ENCODE measurements at places on chromosomes 7 and 10.
A peak's percentile ranks its signal among the peaks of the same experiment; 100 is the strongest.

DNA sequence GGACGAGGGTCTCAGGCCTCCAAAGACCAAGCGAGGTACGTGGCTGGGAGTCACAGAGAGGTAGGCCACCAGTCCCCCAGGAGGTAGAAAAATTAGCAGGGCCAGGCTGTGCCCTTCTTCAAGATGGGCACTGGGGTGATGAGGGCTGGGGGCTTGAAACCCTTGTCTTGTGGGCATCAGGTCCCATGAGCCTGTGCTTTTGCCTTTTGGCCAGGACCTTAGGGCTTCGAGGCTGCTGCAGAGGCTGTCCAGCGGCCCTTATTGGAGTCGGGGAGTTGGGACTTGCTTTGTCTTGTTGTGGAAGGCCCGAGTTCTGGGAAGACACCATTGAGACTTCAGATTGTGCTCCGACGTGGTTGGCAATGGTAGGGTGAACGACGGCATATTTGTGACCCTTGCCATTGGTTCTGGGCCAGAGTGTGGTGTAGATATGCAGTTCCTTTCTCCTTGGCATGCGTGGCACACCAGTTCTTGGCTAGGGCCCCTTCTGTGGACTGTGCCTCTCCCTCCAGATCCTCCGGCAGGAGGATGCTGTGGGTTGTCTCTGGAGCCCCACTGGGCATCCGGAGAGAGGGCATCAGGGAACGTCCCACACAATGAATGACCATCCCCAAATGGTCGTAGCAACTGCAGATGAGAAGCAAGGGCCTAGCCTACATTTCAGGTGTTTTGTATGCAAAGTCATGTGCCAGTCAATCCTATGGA, 931 bp downstream of the SH2D4B start:
- no peak for DNase-seq

DNA sequence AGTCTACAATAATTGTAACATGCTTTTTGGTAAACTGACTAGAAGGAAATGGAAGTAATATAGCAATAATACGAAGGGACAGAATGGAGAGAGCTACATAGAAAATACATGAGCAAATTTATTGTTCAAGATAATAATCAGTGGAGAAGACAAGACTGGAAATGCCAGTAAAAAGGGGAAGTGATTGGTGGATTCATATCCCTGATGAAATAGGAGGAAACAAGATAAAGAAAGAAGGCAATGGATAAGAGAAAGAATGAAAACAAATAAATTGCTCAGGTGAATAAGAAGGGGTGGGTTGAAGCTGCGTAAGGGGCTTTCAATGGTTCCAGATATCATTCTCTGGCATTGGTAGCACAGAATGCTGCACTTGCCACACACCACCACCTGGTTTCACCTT, 135.9 kb downstream of the LRRN3 start:
- no peak for DNase-seq

- DNase-seq: no peak
Observed at GRCh38 chr10:83075815-83076355, 1063.4 kb upstream of the GHITM start.

DNA sequence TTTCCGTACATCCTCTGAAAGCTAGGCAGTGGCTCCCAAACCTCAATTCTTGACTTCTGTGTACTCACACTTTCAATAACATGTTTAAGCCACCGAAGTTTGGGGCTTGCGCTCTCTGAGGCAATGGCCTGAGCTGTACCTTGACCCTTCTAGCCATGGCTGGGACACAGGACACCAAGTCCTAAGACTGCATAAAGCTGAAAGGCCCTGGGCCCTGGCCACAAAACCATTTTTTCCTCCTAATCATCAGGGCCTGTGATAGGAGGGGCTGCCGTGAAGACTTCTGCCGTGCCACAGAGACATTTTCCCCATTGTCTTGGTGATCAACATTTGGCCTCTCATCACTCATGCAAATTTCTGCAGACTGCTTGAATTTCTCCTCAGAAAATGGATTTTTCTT, 216.5 kb upstream of the TEX47 start:
- DNase-seq: no peak

- peak; percentile 30 for DNase-seq
Observed at GRCh38 chr7:79176859-79177477, 276.5 kb downstream of the MAGI2 start.

- peak; percentile 83 for DNase-seq
Observed at GRCh38 chr10:21364196-21365114, 161.0 kb downstream of the SKIDA1 start.

DNA sequence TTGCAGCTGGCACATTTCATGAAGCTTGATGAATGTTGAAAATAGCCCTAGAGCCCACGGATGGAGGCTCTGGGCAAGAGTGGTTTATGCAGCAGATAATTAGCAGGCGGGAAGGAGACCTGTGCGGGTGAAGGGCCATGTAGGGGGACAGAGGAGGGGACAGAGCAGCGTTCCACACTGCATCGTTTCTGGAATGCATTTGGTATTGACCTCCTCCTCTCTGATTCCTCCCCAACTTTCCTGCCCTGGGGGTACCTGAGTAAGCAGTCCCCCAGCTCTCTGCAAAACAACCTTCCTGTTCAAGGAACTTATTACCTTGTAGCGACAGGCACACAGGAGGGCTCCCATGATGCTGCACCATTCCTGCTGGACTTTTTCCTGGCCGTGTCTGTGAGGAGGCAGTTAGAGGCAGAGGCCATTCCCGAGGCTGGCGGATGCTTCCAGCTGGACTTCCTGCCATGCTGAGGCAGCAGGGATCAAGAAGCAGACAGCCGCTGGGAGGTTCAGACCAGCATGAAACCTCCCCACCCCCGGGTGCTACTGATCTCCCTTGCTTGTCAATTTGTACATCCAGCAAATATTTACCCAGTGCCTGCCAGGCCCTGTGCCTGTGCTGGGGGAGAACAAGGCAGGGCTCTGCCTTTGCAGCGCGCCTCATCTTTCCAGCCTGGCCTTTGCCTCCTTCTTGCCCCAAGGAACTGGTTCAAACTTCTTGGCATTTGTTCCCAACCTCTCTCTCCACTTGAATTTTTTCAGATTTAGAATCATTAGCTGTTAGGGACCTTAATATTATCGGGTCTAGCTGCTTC, 28.7 kb downstream of the SLC29A3 start:
- DNase-seq: no peak

DNA sequence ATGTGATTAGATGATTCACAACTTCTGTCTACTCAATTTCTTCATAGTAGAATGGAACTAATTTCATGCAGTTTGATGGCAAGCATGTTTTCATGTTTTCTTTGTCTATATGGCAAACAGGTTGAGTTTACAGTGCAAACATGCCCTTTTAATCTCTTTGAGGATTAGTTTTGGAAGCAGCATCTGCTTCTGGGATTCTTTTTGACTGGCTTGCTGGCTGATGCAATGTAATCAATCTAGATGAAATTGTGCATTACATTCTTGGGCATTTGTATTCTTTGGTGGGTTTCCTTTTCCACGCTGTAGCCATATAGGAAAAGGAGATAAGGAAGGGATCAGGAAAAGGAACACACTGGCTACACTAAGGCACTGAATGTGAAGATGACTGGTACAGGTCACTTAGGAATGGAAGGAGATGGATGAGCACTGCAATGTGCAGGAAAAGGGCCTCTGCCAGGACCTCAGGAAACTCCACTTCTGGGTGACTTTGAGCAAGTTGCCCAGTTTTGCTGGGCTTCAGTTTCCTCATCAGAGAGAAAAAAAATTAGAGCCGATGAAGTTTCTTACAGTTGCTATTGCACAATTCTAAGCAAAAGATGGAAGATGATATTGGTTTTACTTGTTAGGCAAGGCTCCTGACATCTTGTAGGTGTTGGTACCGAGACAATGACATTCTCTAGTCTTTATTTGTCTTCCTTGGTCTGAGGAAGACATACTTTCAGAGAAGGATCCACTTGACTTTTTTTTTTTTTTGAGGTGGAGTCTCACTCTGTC, 269.1 kb downstream of the SUGCT start:
- no peak for DNase-seq

GRCh38 chr7:32494946-32495297, 367 bp upstream of the AVL9 start:
- no peak for DNase-seq

- peak; percentile 87 for DNase-seq
Observed at GRCh38 chr7:144391823-144392255, 11.7 kb downstream of the NOBOX start.

GRCh38 chr10:124472071-124472470, 10.4 kb downstream of the LHPP start:
- DNase-seq: no peak

DNA sequence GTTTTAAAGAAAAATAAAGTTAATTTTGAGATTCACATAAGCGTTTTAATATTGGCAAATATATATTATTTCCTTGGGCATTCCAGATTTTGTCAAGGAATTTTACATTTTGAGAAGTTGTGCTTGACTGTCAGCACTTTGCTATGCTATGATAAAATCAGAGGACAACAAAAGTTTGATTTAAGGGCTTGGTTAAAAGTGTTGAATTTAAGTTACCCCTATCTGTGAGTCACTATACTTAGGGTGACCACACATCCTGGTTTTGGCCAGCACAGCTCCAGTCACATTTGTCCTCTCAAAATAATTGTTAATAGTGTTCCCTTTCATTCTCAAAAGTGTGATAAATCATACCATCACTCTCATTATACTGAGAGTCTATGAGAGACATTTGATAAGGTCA, 34.2 kb upstream of the ANK3 start:
- DNase-seq: no peak

GRCh38 chr7:968205-969105, 6.9 kb downstream of the COX19 start:
- no peak for DNase-seq

GRCh38 chr10:121525251-121526134, 72.8 kb downstream of the FGFR2 start:
- no peak for DNase-seq

GRCh38 chr10:117996709-117997108, 50.0 kb downstream of the RAB11FIP2 start:
- DNase-seq: no peak

GRCh38 chr10:33270971-33271370, 63.5 kb downstream of the NRP1 start:
- no peak for DNase-seq

DNA sequence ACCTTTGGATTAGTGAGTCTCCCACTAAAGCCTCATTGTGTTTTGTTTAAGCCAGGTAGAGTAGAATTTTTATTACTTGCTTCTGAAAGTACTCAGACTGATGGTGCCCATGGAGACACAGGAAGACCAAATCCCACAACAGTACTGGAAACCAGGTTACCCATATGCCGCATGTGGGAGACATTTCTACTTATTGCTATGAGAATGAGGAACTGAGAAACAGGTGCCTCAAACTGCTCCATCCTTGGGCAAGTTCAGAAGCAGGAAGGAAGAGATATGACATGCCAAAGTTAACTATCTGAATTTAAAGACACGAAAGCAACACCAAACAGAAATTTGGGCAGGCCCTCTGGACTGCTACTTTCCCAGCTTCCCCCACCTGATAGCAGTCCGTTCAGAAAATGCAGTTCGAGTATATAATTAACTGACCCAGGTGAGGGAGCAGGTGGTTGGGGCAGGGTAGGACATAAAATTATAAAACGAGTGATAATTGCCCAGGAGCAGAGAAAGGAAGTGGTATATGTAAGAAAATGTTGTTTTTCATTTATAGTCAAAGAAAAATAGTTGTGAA, 382.3 kb upstream of the MTPN start:
- DNase-seq: no peak

- no peak for DNase-seq
Observed at GRCh38 chr10:51606825-51607462, 92.5 kb downstream of the CSTF2T start.

GRCh38 chr10:77220150-77220549, 417.5 kb downstream of the KCNMA1 start:
- DNase-seq: no peak

GRCh38 chr10:71835671-71836595, 15.1 kb downstream of the PSAP start:
- DNase-seq: peak; percentile 89

- DNase-seq: no peak
Observed at GRCh38 chr10:22501863-22502262, 156.6 kb downstream of the SPAG6 start.

- no peak for DNase-seq
Observed at GRCh38 chr10:15083674-15084501, 4.7 kb downstream of the ACBD7 start.

DNA sequence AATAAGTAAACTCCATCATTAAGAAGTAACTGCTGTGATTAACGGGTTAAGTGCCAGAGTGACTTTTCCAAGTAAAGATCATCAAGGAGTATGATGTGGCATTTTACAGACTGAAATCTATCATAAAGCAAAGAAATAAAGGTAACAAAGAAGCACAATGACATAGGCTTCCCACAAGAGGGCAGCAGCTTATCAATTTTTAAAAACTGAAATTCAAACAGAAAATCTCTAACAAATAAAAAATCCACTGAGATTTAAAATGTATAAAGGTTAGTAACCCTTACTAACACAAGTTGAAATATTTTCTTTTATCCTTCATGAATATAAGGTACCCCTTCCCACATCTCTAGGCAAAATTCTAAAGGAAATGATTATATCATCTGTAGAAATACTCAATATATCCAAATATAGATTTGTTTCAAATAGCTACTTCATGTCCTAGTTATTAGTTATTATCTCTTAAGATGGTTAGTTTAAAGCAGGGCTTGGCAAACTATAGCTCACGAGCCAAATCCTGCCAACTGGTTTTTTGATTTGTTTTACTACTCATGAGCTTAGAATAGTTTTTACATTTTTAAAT, 29.2 kb downstream of the FAM3C start:
- peak; percentile 47 for DNase-seq

DNA sequence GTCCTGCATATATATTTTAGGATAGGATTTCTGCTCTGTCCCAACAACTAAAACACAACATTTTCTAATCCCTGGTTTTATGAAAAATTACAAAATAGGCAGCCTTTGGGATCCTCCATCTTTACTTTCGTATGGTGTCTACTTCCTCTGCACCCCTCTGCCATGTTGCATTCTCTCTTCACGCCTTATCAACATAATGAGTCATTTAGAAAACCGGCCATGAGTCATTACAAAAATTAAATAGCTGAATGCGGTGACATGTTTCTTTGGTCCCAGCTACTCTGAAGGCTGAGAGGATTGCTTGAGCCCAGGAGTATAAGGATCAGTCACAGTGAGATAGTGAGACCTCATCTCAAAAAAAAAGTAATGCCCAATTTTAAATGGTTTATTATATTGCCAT, 148.1 kb upstream of the CELF2 start:
- DNase-seq: no peak

DNA sequence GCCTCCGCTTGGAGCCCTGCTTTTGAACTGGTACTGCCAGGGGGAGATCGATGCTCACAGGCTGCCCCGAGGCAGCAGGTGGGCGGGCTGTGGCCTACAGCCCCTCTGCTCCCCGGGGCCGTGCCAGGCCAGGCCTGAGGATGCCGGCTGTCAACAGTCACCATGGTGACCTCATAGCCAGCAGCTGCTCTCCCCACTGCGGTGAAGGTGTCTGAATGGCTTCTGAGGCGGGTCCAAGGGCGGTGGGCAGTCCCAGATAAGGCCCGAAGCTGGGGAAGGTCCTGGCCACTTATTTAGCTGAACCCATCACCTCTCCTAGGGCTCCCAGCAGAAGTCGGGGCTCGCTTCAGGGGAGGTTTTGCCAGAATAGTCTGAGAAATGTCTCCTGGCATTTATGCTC, 179.3 kb downstream of the ARHGAP12 start:
- DNase-seq: no peak

GRCh38 chr7:147245274-147245673, 1128.7 kb downstream of the CNTNAP2 start:
- peak; percentile 57 for DNase-seq

Data from COLO829 (cell line).